Activated CD4-positive, alpha-beta T cell treated with anti-CD3 and anti-CD28 coated beads, Interleukin-2, Interleukin-4, amounts not matched to agents 100 ng/mL and 50 ng/mL, durations not matched to agents 16 hours and 8 hours (primary cell): ENCODE measurements at places on chromosomes 2 and 18.

- DNase-seq = no peak
Observed at GRCh38 chr2:23445450-23445868, 60.5 kb downstream of the KLHL29 start.

DNA sequence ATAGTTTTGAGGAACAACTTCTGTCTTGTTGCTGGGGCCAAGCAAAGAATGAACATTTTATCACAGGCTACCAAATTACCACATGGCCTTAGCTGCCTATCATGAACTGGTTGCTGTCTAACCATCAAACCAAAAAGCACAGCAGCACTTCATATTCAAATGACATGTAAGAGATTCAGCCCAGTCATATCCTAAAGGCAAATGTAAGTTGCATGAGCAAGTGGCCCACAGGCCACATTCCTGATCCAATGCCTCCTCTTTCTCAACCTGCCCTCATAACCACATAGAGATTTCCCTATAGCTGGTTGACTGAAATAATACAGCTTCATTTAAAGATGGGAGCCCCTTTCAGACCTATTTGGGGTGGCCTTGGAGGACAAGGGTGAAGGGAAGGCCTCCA lies 572.3 kb downstream of the IRS1 start:
- DNase-seq = no peak

- DNase-seq = no peak
Observed at GRCh38 chr2:159545085-159545484, 71.3 kb downstream of the BAZ2B start.

GRCh38 chr2:181281206-181281832 lies 175.9 kb upstream of the ITGA4 start:
- no peak for DNase-seq
